Mesenchymal stem cell (in vitro differentiated cells and primary cell): ENCODE measurements at places on chromosomes 7 and 10.

GRCh38 chr7:127949769-127950222 lies 81.4 kb downstream of the LRRC4 start:
- DNase-seq, result no peak

- no peak for DNase-seq
These were observed 25.1 kb downstream of the GLI3 start for GRCh38 chr7:42211938-42212337.

GRCh38 chr10:80186364-80187012 lies 18.8 kb downstream of the ANXA11 start:
- DNase-seq, result no peak

DNA sequence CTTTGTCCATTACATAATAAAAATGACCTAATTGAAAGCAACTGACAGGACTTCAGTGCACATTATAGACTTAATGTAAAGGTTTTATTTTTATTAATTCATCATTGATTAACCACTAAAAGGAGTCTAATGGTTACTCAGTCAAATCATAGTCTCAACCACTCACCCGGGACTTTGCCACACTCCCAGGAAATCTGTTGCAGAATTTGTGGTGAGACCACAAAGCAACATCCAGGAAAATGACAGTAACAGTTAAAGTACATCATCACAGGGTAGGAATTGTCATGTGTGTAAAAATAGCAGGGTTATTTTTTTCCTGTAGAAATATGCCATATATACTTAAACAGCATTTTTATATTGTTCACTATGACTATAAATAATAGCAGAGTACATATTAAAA lies 6.3 kb upstream of the HGF start:
- peak; percentile 70 for DNase-seq

DNA sequence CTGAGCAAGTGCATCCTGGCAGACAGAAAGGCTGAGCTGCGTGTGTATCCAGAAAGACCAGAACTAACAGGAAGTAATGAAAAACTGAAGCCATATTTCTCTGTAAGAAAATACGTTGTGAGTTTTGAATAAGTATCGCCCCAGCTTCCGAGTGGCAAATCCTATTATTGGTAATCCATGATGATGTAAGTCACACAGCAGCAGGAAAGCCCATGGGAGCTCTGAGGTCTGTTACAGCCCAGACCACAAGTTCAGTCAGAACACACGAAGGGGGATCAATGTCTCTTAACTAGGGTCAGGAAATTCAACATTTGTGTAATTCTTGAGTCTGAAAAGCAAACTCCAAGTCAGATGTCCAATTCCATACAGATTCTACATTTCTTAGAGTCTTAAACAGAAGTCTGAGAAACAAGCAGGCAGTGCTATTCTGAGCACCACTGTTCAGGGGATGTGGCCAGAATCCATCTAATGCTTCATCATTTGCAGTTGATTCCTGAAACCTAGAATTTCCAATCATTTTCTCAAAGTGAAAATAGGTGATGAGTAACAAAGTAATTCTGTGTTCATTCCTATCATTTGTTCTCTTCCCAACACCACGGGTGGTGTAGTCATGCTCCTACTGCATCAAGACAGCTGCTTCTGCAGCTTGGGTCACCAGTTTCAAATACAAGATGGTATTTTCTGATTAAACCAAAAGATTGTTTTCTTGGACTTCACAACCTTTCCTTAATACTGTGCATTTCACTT lies at the start of gene LRIT2:
Gene LRIT2, minus strand, starts transcription at position 118 of the 747 bp plus-strand sequence. Its CDS starts 24 bp downstream, at position 94.
- no peak for DNase-seq

- DNase-seq, result peak; percentile 90
These were observed 11.9 kb upstream of the SFR1 start for GRCh38 chr10:104109908-104110662.

GRCh38 chr7:2799253-2799652 lies 44.9 kb downstream of the GNA12 start:
- no peak for DNase-seq

- peak; percentile 90 for DNase-seq
These were observed 33.0 kb downstream of the MAGI2 start for GRCh38 chr7:79420464-79420863.

- DNase-seq, result no peak
These were observed 3.7 kb upstream of the LIPF start for GRCh38 chr10:88660598-88660884.

DNA sequence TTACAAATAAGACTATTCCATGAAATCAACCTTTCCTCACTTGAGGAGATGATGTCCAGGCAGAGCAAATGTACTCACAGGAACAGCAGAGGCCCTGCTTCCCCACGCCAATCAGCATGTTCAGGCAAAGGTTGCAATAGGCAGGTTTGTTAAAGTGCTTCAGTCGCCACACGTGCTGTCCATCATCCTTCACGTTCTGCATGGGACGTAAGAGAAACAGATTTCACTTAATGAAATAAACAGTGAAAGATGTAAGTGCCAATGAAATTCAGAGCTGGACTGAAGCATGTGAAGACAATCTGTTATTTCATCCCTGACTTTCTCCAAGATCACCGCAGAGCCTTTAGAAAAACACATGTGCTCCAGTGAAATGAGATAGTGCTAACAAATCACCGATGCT lies 217.4 kb downstream of the DGKB start:
- no peak for DNase-seq

GRCh38 chr7:55589905-55590304 lies 17.6 kb upstream of the VOPP1 start:
- DNase-seq, result no peak

GRCh38 chr10:79137826-79138225 lies 69.1 kb downstream of the ZMIZ1 start:
- DNase-seq, result peak; percentile 77

- DNase-seq, result no peak
These were observed 23.9 kb downstream of the GOLGA7B start for GRCh38 chr10:97873569-97873968.

DNA sequence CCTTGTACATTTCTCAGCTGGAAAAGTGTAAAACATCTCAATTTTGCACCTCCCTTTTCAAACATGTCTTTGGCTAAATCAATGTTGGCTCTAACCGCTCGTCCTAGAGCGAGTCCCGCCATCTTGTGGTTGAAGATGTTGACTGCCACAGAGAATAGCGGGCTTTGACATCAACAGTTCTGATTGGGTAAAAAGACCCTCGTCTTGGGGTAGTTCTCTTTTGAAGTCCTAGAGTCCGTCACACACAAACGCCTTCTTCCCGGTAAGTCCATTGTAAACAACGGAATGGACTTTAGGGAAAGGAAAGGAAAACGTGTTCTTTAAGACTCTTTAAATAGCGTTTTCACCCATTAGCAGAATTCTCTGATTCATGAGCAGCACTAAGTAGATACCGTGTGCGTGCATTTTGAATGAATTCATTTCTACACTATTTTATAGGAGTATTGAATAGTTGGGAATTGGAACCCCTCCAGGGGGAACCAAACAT lies 452 bp upstream of the RPP30 start:
- DNase-seq, result peak; percentile 90

GRCh38 chr7:135938086-135938485 lies 39.1 kb downstream of the MTPN start:
- DNase-seq, result no peak

DNA sequence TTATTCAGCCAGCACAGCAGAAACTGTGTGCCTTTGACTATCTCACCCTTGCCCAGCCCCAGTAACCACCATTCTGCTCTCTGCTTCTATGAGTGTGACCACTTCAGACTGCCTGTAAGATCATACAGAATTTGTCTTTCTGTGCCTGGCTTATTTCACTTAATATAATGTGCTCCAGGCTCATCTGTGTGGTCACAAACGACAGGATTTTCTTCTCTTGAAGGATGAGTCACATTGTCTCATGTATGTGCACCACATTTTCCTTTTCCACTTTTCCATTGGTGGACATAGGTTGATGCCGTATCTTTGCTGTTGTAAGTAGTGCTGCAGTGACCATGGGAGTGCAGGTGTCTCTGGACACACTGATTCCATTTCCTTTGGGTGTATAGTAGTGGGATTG lies 122.5 kb upstream of the LANCL2 start:
- DNase-seq, result peak; percentile 45

DNA sequence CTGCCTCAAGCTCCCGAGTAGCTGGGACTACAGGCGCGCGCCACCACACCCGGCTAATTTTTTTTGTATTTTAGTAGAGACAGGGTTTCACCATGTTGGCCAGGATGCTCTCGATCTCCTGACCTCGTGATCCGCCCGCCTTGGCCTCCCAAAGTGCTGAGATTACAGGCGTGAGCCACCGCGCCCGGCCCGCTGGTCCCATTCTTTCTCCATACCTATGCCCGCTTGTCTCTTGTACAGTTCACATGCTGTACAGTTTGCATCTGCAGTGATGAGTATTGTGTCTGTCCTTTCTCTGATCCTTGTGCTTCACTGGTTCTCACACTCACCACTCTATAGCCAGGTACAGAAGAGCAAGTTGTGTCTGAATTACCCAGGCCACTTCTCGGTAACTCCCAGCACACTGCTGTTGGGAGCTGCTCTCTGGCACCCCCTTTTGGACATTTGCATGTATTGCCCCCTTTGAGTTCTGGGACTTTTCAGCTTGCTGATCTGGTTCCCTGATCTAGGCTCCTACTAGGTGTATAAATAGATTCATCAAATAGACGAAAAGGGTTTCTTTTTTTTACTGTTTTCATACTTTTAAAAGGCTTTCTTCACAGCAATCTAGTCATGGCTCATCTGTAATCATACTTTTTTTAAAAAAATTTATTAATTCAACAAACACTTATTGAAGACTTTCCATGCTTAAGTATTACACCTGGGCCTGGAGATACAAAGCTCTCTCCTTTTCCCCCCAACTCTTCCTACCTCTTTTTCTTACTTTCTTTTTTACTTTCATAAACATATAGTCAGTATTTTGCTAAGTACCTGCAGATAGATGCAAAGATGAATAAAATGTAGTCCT lies 53.5 kb downstream of the AOAH start:
- peak; percentile 67 for DNase-seq

DNA sequence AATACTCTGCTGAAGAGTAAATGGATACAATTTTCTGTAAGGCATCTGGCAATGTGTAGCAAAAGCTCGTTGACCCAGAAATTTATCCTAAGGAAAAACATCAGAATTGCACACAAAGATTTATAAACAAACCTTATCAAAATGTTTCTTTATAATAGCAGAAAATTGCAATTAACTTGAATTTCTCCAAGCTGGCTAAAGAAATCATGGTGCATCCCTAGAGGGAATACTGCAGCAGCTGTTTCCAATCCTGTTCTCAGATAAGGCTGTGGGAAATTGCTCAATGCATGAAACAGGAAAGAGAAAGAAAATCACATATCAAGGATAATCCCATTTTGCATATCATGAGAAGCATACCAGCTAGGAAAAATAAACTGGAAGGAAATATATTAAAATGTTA lies 18.7 kb downstream of the TACR2 start:
- peak; percentile 21 for DNase-seq

DNA sequence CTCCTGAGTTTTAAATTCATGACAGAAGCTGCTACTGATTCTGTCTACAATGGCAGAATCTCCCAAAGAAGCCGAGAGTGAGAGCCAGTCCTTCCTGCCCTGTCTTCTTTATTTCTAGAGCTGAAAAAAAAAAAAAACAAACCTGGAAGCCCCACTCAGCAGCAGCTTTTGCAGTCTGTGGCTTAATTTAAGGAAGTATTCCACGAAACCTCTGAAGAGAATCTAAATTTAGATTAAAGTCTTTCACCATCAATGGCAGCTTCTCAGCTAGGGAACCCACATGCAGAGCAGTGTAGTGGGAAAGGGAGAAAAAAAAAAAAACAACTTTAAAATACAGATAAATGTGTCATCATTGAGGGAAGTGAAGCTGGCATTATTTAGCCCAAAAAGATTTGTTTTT lies 23.4 kb downstream of the SMURF1 start:
- DNase-seq, result peak; percentile 46

- DNase-seq, result no peak
These were observed 635.3 kb downstream of the INHBA start for GRCh38 chr7:41067576-41067975.

- DNase-seq, result no peak
These were observed 1.2 kb downstream of the OPN4 start for GRCh38 chr10:86655596-86655995.

- DNase-seq, result no peak
These were observed 286.6 kb upstream of the NRP1 start for GRCh38 chr10:33621101-33621500.

DNA sequence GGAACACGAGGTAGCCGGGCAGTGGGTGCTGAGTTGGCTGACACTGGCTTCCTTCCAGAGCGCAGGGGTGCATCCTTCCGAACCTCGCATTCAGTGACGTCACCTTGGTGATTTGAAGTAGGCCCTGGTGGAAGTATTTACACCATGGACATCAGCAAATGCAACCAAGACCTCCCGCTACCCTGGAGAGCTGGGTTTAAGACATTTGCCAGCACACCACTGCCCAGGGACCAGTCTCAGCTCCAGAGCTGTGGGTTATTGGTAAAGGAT lies 106.4 kb upstream of the GPR26 start:
- no peak for DNase-seq

- no peak for DNase-seq
These were observed 21.6 kb upstream of the EEPD1 start for GRCh38 chr7:36131499-36131898.

- DNase-seq, result no peak
These were observed 56.0 kb downstream of the UBE2H start for GRCh38 chr7:129896568-129897382.

DNA sequence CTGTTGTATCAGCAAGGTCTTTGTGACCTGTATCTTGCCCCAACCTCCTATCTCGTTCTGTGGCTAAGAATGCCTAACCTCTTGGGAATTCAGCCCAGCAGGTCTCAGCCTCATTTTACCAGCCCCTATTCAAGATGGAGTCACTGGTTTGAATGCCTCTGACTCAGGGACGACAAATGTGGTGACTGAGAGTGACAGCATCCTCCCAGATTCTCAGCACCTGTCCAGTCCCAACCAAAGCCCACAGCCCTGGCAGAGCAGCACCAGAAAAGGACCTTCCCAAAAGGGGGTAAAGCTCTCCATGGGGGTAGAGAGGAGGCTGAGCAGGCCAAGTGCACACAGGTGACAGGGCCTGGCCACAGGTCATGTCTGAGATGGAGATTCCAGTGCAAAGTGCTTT lies 35.4 kb upstream of the GPAM start:
- DNase-seq, result no peak

- no peak for DNase-seq
These were observed 162.8 kb downstream of the USP6NL start for GRCh38 chr10:11448545-11449244.

DNA sequence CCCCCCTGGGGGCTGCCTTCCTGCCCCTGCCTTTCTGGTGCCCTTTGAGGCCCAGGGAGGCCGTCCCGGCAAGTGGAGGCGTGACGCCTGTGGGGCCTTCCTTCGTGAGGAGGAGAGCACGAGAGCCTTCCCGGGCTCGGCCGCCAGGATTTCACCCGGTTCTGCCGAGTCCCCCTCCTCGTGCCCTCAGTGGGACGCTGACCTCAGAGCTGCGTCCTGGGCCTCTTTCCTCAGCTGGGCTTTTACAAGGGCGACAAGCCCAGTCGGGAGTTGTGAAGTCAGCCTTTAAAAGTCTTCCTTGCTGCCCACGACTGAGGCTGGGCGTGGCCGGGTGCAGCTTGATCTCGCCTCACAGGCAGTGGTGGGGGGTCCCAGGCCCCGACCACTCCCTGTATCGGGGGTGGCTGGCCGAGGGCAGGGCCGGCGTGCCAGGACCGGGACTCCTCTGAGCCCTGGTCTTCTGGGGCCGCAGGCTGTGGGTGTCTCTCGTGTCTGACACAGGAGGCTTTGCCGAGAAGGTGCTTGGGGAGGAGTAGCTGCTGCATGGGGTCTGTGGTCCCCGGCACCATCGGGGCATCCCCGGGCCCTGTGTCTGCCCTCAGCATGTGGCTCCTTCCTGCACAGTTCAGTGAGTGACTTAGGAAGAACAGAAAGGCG lies 41.8 kb downstream of the FAM20C start:
- peak; percentile 70 for DNase-seq

GRCh38 chr10:63698787-63699150 lies 177.6 kb downstream of the REEP3 start:
- no peak for DNase-seq
